ENCODE measurements at places on chromosomes 11 and 22. TPM values are rescaled to one million over a fixed set of nuclear protein-coding genes. Genes with fewer than 3 reads are reported as not detected.

CEP126 gene
- total RNA-seq = 3.4 TPM

ANKK1 gene
- total RNA-seq = not detected

OR52H1 gene
- total RNA-seq = not detected

ZP1 gene
- 0.38 TPM for total RNA-seq

MN1 gene
- total RNA-seq = 2.6 TPM

CTSW gene
- total RNA-seq = not detected

C11orf91 gene
- 0.85 TPM for total RNA-seq

ATG2A gene
- 22.3 TPM for total RNA-seq

CLCF1 gene
- 50.6 TPM for total RNA-seq

C11orf24 gene
- 60.9 TPM for total RNA-seq

MYEOV gene
- 97.8 TPM for total RNA-seq

TRIM29 gene
- 16.8 TPM for total RNA-seq

LARGE1 gene
- total RNA-seq = 2.4 TPM

OR10S1 gene
- total RNA-seq = not detected

PATE2 gene
- total RNA-seq = not detected

ANGPTL5 gene
- not detected for total RNA-seq

APLNR gene
- not detected for total RNA-seq

FGF3 gene
- total RNA-seq = not detected

TENM4 gene
- total RNA-seq = 0.14 TPM

C22orf42 gene
- total RNA-seq = not detected

PKDREJ gene
- total RNA-seq = not detected

GRM5 gene
- total RNA-seq = not detected

RGL4 gene
- not detected for total RNA-seq
